Fibroblast of mammary gland (primary cell): ENCODE measurements at places on chromosomes 12 and 14.

- DNase-seq = no peak
Observed at GRCh38 chr14:58985786-58986185, 202.7 kb upstream of the DAAM1 start.

DNA sequence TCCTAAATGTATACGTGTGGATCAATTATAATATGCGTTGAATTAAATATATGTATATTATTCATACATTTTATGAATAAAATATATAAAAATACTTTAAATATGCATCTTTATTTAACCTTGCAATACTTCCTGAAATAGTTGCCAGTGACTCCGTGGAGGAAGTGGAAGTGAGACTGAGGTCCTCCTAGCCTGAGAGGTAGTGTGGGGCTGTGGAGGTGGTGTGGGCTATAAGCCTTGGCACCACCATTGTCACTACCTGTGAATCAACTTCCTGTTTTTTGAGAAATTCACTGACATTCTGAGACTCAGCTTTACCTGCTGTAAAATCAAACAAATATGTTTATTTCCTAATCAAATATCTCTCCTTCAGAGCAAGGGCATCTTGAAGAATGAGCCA lies 514.2 kb downstream of the VRK1 start:
- DNase-seq = no peak

GRCh38 chr12:113891167-113891692 lies 74.9 kb downstream of the RBM19 start:
- no peak for DNase-seq

- DNase-seq = no peak
Observed at GRCh38 chr12:509500-509899, 49.8 kb downstream of the B4GALNT3 start.

DNA sequence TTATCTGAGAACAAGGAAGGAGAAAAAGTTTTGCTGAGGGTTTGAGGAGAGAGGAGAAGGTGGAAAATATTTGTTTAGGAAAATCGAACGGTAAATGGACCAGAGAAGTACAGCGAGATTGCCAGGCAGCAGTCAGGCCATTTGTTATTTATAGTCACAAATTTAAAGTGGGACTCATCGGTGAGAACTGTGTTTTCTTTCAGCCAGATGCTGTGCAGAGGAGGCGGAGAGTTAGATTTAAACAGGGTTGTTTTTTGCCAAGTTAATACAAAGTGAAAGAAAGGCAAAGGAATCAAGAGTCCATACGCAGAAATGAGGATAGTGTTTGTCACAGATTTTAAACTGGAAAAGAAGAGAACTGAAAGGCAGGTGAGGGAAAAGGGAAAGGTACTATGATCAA lies 200.6 kb upstream of the CNOT2 start:
- no peak for DNase-seq

- no peak for DNase-seq
Observed at GRCh38 chr12:62469704-62470103, 3.1 kb downstream of the MON2 start.

DNA sequence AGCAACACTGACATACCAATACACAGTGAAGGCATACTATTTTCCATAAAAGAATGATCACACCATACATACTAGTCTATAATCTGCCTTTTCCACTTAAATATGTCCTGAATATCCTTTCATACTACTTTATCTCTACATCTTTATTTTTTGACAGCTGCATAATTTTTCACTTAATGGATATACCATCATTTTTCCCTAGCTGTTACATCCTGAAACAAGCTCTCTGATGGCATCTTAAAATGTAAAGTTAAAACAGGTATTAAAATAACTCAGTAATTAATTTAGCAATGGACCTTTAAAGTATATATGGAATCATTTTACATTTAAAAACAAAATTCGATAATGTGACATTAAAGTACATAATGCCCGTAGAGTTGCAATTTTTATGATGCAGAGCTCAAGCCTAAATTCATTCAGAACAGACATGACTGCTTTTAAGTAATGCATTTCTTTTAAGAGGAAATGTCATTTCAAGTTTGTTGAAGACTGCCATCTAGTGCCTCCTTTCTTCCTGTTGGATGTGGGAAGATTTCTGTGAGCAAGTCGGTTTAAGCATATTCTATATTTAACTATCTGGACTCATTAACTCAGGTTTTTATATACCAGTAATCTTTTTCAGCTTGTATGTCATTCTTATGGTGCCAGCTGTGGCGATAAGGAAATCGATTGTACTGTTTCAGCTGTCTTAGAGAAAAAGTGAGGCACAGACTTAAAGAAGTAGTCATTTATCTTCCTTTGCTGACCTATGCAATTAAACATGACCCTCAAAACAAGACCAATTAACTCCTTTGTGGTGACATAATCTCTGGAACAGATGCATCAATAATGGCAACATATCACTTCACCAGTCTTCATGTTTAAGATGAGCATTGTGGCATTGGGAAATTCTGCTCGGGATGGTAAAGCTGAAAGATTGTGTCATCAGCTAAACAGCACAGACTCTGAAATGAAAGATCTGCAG lies 20.3 kb downstream of the PRICKLE1 start:
- peak; percentile 74 for DNase-seq

- no peak for DNase-seq
Observed at GRCh38 chr12:109962398-109962797, 33.8 kb downstream of the GIT2 start.

GRCh38 chr12:40917561-40917960 lies 225.3 kb downstream of the CNTN1 start:
- DNase-seq = no peak
